ENCODE measurements at places on chromosomes 6 and 20. TPM values are rescaled to one million over a fixed set of nuclear protein-coding genes. Genes with fewer than 3 reads are reported as not detected.

- no peaks in the 10 kb centered on the region for H3K36me3 ChIP-seq
- H3K4me1 ChIP-seq: no peaks in the 10 kb centered on the region
- H3K4me3 ChIP-seq: no peak overlapping the region
- no peak overlapping the region for H3K27ac ChIP-seq
- peak; percentile 74 for DNase-seq
- H3K27me3 ChIP-seq: peaks cover 7% of the 10 kb centered on the region
Measured at GRCh38 chr20:45138561-45139300, 14.5 kb upstream of the WFDC12 start.

GRCh38 chr6:125421836-125422235 is 120.1 kb upstream of the HDDC2 start:
- H3K4me1 ChIP-seq: no peaks in the 10 kb centered on the region
- H3K27me3 ChIP-seq: peaks cover 9% of the 10 kb centered on the region
- no peak for DNase-seq
- H3K36me3 ChIP-seq: no peaks in the 10 kb centered on the region
- H3K4me3 ChIP-seq: no peak overlapping the region

DNA sequence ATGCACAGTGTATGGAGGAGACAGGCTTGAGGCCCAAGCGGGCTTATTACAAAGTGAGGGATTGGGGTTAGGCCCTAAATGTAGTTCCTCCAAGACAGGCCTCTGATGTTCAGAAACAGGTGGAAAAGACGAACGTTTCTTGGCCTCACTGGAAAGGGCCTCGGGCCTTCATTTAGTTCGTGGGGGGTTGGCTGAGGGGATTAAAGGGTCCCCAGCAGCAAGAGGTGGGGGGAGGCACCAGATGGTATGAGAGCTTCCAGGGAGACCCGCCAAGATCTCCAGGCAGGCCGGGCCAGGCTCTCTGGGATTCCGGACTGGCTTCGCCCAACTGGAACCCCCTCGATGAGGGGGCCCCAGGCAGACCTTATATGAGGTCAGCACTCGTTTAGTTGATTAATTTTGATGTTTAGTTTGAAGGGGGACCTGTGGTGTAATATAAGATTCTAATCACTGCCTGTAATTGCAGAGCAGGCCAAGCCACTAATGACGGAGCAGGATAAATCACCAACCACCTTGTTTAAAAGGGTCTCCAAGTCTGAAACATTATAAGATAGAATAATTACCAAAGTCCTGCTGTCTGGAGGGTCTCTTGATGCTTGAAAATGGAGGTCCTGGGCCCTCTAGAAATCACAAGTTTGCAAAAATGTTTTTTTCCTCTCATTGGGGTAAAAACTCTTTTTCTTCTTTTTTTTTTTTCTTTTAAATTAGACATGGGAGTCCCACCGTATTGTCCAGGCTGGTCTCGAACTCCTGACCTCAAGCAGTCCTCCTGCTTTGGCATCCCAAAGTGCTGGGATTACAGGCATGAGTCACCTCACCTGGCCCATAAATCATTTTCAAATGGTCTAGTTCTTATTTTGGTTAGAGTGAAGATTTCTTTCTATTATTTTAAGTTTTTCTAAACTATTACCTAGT is 2.2 kb downstream of the HMGA1 start:
- DNase-seq: no peak
- H3K4me3 ChIP-seq: peak overlapping the region; percentile 94
- H3K27ac ChIP-seq: peak overlapping the region; percentile 96
- H3K27me3 ChIP-seq: no peaks in the 10 kb centered on the region

DNA sequence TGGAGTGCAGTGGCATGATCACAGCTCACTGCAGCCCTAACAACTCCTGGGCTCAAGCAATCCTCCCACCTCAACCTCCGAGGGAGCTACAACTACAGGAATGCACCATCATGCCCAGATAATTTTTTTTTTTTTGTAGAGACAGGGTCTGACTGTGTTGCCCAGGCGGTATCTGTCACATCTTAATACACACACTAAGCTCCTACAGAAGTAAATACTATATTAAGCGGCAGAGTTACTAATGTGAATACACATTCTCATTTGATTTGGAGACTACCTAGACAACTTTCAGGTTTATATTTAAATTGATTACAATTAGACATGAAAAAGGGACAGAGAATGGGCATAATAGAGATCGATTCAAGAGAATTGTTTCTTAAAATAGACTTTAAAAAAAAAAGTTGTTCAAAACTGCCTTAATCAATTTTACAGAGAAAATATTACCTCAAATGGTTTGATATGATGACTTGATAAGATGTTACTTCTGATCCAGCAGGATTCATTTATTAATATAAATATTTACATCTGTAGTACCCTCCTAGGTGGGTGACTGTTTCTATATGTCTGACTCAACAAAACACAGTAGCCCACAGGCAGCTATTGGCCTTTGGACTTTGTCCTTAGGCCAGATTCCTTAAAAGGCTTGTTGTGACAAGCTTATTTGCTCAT is 7.1 kb upstream of the LOC128125822 start:
- no peaks in the 10 kb centered on the region for H3K36me3 ChIP-seq
- no peak for DNase-seq
- no peak overlapping the region for H3K27ac ChIP-seq
- peaks cover 7% of the 10 kb centered on the region for H3K27me3 ChIP-seq
- H3K4me3 ChIP-seq: no peak overlapping the region

DNA sequence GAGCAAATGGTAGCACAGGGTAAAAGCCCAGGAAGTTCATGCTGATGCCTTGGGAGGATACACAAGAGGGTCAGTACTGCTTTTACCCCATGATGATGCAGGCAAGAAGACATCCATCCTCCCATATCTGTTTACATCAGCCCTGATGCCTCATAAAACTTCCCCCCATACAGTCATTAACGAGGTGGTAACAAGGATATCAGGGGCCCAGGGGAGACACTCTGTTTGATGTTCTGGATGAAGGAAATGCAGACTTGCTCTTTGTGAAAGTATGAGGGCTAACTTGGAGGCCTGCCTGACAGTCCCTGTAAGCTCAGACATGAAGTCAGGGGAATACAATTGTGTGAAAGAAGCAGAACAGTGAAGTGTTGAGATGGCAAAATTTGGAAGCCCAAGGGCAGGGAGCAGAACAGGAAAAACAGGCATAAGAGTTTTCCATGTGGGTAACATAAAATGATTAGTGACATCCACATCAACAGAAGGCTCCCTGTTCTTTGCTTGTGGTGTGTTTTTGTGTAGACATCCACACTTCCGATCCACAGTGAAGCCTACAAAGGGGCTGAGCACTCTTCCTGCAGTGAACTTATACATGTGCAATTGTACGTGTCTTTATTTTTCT is 813.4 kb downstream of the MAFB start:
- DNase-seq: no peak
- no peaks in the 10 kb centered on the region for H3K27me3 ChIP-seq
- no peak overlapping the region for H3K4me3 ChIP-seq
- no peaks in the 10 kb centered on the region for H3K4me1 ChIP-seq
- H3K27ac ChIP-seq: no peak overlapping the region

- H3K27ac ChIP-seq: no peak within 1 kb of the TSS
- DNase-seq: peak; percentile 35
- H3K4me1 ChIP-seq: peaks cover 15% of the 10 kb centered on the region
- H3K4me3 ChIP-seq: peak within 1 kb of the TSS; percentile 69
Measured at GRCh38 chr6:143677891-143678791, at the start of gene PHACTR2. Gene PHACTR2, plus strand, starts transcription at chr6:143677965. Its CDS starts 199 bp downstream, at chr6:143678164.

DNA sequence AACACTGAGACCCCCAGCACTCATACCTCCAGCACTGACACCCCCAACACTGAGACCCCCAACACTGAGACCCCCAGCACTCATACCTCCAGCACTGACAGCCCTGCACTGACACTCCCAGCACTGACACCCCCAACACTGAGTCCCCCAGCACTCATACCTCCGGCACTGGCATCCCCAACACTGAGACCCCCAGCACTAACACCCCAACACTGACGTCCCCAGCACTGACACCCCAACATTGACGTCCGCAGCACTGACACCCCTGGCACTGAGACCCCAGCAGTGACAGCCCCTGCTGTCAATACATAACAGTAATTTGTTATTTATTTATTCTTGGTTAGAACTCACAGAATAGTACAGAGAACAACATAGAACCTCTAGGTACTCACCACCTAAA is 58.0 kb downstream of the ERMARD start:
- H3K36me3 ChIP-seq: no peaks in the 10 kb centered on the region
- no peak overlapping the region for H3K27ac ChIP-seq
- peak; percentile 12 for DNase-seq
- peaks cover 52% of the 10 kb centered on the region for H3K27me3 ChIP-seq

GRCh38 chr6:152094992-152095592 is 287.6 kb downstream of the ESR1 start:
- H3K27ac ChIP-seq: no peak overlapping the region
- no peak for DNase-seq
- no peaks in the 10 kb centered on the region for H3K36me3 ChIP-seq
- no peaks in the 10 kb centered on the region for H3K4me1 ChIP-seq
- H3K4me3 ChIP-seq: no peak overlapping the region

GRCh38 chr20:49507741-49508434 is 25.4 kb upstream of the KCNB1 start:
- no peaks in the 10 kb centered on the region for H3K4me1 ChIP-seq
- peaks cover 12% of the 10 kb centered on the region for H3K27me3 ChIP-seq
- DNase-seq: no peak
- no peak overlapping the region for H3K27ac ChIP-seq
- no peak overlapping the region for H3K4me3 ChIP-seq
- H3K36me3 ChIP-seq: no peaks in the 10 kb centered on the region

DNA sequence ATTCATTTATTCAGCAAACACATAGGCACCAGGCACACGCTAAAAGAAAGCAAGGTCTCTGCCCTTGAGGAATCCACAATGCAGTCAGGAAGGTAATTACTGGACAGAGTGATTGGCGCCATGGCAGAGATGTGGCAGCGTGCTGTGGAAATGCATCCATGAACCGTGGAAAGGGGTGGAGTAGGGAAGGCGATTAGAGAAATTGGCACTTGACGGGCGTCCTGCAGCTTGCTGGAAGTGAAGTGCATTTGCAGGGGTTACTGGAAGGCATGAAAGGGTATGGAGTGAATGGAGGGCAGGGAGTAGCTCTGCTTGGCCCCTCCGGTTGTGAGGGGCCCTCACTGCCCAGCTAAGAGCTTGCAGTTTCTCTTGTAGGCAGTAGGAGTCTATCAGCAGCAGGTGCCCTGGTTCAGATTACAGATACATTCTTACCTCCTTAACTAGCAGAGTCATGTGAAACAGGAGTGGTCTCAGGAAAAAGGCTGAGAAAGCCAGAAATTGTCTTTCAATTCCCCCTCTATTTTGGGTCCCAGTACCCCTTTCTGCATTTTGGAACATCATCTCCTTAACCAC is 122.5 kb upstream of the TIAM2 start:
- H3K36me3 ChIP-seq: no peaks in the 10 kb centered on the region
- no peak overlapping the region for H3K27ac ChIP-seq
- no peaks in the 10 kb centered on the region for H3K4me1 ChIP-seq
- H3K4me3 ChIP-seq: no peak overlapping the region

DNA sequence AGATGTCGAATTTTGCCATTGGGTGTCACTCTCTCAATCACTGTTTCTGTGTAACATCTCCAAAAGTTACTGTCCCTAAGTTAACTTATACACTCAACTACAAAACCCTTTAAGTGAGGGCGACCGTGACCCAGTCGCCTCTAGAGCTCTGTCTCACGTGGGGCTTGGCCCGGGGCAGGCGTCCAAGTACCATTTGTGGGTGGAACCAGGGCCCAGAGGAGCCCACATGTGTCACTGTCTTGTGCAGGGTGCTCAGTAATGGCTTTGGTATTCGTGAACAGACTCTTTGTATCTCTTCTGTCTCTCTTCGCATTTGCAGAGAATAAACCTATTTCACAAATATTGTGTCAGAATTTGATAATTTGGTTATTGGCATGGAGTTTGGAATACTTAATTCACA is 109.9 kb upstream of the THBS2 start:
- H3K4me3 ChIP-seq: no peak overlapping the region
- no peaks in the 10 kb centered on the region for H3K4me1 ChIP-seq
- H3K36me3 ChIP-seq: no peaks in the 10 kb centered on the region
- H3K27me3 ChIP-seq: no peaks in the 10 kb centered on the region
- no peak for DNase-seq

DNA sequence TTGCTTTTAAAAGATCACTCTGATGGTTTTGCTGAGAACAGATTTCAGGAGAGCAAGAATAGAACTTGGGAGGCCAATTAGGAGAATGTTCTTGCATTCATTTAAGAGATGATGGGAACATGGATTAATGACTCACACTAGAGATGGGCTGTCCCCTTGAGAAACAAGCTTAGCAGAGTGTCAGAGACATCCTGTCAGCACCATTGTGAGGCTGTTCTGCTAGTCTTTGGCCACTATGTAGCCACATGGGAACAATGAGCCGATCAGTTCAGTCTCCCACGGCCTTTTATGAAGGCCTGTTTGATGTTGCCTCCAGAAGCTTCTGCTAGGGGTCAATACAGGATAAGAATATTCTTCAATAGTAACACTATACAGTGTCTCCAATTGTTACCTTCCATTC is 113.0 kb upstream of the EYA4 start:
- H3K27ac ChIP-seq: no peak overlapping the region
- no peak overlapping the region for H3K4me3 ChIP-seq
- no peaks in the 10 kb centered on the region for H3K27me3 ChIP-seq
- DNase-seq: no peak
- H3K4me1 ChIP-seq: no peaks in the 10 kb centered on the region
- H3K36me3 ChIP-seq: no peaks in the 10 kb centered on the region

DNA sequence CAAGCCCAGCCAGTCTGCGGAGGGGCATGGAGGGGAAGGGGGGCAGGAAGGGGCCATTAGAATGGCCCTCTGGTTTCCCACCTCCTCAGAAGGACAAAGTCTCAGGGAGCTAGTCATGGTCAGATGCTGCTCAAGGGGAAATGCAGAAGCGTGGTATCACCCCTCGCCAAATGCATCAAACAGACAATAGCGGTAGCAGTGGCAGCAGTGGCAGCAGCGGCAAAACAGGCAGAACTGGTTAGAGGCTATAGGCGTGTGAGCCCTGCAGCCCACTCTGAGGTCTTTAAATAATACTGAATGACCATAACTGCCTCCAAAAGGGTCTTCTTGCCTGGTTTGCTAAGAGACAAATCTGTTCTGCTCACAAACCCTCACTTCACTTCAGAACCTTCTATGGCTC is 186.7 kb downstream of the TFAP2C start:
- H3K27me3 ChIP-seq: peaks cover 2% of the 10 kb centered on the region
- H3K4me3 ChIP-seq: no peak overlapping the region
- H3K27ac ChIP-seq: no peak overlapping the region
- no peak for DNase-seq
- no peaks in the 10 kb centered on the region for H3K4me1 ChIP-seq
- H3K36me3 ChIP-seq: no peaks in the 10 kb centered on the region

The GFOD1 gene
- total RNA-seq: 8.0 TPM

The TXLNB gene
- 0.37 TPM for total RNA-seq

The HAO1 gene
- total RNA-seq: not detected

All from activated CD8-positive, alpha-beta T cell treated with anti-CD3 and anti-CD28 coated beads, Interleukin-2, amount 10 ng/mL, durations not matched to agents 7 days and 5 days (primary cell).